ENCODE measurements at places on chromosomes 7 and 10.

DNA sequence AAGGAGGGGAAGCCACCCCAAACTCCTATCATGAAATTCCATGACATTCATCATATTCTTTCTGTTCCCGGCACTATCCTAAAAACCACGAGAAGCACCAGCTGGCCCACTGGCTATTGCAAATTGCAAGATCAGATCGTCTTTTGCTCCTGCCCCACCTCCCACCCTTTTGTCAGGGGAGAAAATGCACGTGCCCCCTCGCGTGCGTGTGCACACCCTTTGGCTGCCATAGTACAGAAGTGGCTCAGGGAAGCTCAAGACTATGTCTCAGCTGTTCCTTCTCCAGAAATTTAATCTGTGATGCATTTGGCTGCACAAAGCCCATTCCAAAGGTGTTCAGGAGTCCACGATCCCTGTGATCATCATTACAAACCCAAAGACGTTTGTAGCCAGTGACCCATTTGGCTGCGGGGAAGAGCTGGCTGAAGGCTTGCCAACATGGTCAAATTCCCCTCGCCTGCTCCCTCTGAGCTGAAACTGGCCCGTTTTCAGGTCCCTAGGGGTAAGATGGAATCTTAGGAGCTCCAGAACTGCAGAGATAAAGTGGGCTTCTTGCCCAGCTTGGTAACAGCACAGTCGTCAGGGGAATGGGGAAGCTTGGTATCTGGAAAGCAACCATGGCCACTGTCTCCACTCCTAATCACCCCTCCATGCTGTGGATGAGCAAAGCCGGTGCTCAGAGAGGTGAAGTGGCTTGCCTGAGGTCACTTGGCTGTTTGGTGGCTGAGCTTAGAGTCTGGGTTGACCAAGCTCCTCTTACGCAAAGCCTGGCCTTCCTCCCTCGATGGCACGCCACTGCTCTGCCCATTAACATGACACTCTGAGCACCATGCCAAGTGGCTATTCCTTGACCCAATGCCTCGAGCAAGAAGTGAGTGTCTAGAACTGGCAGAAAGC, 155.4 kb downstream of the NEURL1 start:
- no peak for DNase-seq

DNA sequence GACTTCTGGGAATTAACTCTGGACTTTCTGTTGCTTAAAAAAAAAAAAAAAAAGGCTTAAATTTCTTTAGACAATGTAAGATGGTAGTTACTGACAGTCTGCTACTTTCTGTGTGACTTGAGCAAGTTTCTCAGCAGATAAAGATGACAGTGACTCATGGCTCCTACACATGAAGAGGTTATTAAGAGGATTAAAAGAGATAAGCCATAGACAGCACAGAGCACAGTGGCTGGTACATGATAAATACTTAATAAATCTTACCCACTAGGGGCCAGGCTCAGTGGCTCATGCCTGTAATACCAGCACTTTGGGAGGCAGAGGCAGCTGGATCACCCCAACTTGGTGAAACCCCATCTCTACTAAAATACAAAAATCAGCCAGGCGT, 174.8 kb downstream of the JAZF1 start:
- no peak for DNase-seq

GRCh38 chr7:131255242-131255641, 72.4 kb upstream of the MKLN1 start:
- DNase-seq, result no peak

DNA sequence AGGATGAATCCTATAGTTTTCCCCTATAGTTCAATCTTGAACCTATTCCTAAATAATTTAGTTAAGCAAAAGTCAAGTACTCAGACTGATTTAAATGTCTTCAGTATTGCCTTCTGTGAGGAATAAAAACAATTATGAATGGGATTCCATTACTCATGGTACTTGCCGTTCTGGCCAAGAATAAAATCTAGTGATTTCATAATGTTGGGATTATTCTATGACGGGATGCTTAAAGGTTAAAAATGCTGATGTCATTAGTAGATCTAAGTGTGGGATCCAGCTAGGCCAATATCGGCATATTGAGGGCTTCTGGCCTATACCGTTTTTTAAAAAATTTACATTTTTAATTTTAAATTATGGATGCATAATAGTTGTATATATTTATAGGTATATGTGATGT, 5.3 kb downstream of the BPGM start:
- DNase-seq, result no peak

DNA sequence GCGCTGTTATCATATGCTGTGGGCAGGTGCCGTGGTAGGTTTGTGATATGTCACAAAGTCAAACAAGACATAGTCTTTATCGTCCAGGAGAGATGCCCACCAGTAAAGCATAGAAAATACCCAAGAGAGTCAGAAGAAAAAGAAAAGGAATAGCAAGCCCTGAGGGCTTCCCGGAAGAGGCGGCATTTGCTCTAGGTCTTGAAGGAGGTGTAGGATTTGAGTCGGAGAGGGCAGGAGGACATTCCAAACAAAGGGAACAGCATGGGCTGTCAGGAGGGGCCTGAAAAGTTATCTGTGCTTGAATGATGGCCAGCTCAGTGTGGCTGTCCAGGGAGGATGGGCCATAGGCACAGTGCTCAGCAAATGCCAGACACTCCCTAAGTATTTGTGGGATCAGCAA, 42.2 kb downstream of the COL13A1 start:
- DNase-seq, result no peak

DNA sequence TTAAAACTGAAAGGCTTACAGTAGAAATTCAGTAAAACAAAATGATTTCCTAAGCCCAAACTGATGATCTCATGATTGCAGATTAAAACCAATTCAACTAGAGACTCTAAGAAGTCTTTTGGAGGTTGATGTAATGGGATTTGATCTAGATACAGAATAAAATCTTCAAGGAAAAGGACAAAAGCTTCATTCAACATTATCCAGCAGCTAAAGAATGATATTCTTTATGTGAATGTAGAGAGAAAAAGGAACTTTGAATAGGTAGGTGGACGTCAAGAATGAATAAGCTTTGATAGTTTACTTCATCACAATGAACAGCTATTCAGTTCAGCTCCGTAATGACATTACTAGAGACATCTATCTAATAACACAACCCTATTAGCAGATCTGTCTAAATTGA, 744.4 kb downstream of the PHTF2 start:
- no peak for DNase-seq

- no peak for DNase-seq
Measured at GRCh38 chr7:6250364-6250833, 22.0 kb downstream of the CYTH3 start.

- DNase-seq, result no peak
Measured at GRCh38 chr10:88764110-88764509, 4.3 kb downstream of the LIPN start.

DNA sequence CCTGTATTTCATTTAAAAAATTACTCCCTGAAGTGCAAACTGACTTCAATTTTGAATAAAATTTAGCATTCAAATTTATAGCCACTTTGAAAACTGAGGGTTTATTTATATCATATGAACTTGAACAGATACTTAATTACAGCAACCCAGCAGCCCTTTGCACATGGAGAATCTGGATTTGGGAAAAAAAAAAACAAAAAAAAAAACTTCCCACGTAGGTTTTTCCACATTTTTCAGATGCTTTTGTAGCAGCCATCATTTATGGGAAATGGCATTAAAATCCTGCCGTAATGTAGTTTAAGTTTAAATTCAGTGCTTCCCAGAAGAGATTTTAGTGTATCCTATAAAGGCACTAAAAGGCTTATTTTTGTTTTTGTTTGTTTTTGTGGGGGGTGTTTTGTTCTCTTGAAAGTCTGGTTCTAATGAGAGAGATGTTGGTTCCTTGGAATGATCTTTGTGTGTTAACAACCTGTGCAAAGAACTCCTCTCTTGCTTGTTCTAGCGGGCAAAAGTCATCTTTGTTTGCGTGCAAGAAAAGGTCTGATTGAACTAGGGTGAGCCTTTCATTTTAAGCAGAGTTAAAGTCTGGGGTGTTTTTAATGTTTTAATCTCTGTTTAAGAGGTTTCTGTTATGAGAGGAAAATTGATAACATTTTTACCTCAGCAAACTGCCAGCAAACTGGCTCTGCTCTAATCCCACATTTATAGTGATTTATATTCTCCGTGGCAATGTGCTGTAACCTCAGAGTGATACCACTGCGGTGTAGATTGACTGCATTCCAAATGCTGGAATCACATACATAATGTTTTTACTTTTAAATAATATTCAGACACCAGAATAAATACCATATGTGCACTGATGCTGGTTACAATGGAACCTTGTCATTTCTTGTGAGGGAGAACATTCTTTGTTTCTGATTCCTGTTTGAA, 105.5 kb downstream of the WNT2 start:
- peak; percentile 59 for DNase-seq
